Fibroblast of pulmonary artery (primary cell): ENCODE measurements at places on chromosomes 6 and 20.
A peak's percentile ranks its signal among the peaks of the same experiment; 100 is the strongest.

DNA sequence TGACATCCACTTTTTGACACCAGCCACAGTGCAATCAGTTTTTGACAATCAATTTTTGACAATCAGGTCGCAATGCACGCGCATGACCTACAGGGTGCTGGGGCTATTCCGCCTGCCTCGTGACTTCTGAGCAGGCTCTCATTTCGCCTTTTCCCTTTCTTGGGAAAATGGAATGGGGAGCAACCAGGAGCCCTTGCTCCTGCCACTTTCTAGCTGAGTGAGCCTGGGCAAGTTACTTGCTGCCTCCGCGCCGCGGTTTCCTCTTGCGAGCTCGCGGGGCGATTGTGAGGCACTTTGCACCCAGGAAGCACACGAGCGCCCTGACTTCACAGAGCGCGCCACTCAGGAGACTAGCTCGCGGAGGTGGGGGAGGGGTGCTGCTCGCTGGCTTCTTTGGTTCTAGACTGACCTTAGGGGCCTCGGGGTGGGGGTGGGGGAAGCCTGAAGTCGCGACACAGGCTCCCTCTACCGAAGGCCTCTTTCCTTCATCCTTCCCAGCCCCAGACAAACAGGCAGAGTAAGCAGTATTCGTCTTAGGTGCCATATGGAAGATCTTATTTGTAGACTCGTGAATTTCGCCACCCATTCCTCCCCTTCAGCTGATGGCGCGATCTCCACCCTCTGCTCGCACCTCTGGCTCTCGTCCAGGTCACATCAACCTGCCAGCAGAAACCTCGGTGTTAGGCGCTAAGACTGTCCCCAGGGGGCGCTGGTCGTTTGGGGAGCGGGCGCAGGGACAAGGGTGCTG, 4.6 kb downstream of the TP53TG5 start:
- DNase-seq, result peak; percentile 86

GRCh38 chr6:111716325-111716724, 110.6 kb upstream of the TRAF3IP2 start:
- no peak for DNase-seq

DNA sequence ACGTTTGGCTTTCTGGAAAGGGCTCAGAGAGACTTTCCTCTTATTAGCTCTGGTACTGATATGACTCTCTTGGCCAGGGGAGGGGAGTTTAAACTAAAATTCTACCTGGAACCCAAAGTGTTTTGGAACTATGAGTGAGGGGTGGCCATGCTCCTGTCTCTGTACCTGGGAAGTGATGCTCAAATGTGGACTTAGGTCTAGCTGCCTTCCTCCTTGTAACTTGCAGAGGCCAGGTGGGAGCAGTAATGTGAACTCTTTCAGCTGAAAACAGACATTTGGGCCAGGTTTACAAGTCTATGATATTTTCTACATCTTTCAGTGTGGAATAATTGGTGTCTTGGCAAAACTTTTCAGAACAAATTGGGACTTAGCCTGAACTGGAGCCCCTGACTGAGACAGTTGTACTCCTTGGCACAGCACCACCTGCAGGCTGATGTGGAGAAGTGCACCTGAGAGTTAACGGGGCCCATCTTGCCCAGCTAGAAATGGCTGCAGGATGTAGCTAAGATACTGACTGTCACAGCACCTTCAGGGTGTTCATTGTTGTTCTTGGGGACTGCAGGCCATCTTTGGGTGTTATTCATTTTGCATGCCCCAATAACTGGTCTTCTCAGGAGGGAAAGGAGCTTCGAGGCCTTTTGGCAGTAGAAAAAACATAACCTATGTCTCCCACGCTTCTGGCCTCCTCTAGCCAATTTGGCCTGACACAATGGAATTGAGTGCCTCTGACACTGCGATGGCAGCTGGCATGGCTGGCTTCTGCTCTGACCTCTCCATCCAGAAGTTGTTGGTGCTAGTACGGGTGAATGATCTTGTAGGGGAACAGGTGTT, 37.1 kb downstream of the CD109 start:
- peak; percentile 85 for DNase-seq

- DNase-seq, result peak; percentile 43
Measured at GRCh38 chr20:14441201-14441600, 103.8 kb upstream of the FLRT3 start.

DNA sequence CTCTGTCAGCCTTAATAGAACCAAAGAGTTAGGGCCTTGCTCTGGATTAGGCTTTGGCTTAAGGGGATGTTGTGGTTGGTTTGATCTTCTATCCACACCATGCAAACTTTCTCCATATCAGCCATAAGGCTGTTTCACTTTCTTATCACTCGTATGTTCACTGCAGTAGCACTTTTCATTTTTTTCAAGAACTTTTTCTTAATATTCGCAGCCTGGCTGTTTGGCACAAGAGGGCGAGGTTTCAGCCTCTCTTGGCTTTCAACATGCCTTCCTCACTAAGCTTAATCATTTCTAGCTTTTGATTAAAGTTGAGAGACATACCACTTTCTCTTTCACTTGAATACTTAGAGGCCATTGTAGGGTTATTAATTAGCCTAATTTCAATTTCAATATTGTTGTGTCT, 193.1 kb downstream of the NRN1 start:
- no peak for DNase-seq

- DNase-seq, result no peak
Measured at GRCh38 chr20:15835811-15836210, 737.4 kb downstream of the KIF16B start.

GRCh38 chr6:16781348-16782169, 20.3 kb upstream of the ATXN1 start:
- no peak for DNase-seq

GRCh38 chr6:69994251-69994650, 127.9 kb downstream of the COL19A1 start:
- no peak for DNase-seq

DNA sequence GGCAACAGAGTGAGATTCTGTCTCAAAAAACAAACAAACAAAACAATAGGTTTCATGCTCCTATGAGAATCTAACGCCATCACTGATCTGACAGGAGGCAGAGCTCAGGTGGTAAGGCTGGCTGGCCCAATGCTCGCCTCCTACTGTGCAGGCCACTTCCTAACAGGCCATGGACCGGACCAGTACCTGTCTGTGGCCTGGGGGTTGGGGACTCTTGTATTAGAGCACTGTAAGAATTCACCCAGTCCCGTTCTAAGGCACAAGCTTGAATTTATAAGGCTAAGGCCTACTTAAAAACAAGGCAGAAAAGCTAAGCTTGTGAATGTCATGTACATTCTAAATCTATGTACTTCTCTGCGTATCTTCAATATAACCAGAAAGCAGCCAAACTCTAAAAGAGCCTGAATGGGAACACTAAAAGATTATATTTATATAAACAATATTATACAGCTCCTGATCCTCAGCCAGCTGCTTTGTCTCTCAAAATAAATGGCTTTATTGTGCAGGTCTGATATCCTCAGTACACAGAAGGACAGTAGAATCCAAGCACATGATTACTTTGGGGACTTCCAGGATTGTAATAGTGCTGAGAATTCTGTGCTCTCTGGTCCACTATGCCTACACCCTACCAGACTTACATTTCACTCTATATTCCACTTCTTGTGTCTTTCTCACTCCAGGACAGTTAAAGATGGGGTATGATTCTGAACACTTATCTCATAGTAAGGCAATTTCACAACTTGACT, 64.5 kb upstream of the DST start:
- DNase-seq, result no peak

DNA sequence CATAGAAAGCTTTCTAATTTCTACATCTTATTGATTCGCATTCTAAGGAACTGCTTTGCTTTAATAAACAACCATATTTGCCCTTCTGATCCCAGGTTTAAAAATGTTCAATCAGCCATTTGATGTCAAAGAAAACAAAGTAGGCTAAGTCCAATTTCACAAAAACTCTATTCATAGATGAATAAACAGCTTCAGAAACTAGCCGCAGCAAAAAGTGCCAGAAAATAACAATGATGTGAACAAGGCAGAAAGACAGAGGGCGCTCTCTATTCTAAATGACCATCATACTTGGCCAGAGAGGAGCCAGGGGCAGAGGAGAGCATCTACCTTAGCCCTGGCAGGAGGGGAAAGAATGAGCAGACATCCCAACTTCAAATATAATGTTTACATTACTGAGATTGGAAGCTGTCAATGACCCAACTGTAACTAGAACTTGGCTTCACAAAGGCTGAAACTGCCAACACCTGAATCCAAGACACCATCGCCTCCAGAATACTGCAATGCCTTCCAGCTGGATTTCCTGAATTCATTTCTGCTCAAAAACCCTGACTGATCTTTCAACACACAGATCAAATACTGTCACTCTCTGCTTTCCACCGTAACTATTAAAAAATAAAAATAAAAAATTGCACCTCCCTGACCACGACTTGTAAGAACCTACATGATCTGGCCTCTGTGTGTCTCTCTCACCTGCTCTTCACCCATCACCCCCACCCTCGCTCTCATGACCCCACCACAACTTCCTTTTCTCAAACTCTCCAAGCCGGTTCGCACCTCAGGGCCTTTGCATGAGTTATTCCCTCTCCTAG, 9.5 kb downstream of the CNKSR3 start:
- DNase-seq, result no peak

DNA sequence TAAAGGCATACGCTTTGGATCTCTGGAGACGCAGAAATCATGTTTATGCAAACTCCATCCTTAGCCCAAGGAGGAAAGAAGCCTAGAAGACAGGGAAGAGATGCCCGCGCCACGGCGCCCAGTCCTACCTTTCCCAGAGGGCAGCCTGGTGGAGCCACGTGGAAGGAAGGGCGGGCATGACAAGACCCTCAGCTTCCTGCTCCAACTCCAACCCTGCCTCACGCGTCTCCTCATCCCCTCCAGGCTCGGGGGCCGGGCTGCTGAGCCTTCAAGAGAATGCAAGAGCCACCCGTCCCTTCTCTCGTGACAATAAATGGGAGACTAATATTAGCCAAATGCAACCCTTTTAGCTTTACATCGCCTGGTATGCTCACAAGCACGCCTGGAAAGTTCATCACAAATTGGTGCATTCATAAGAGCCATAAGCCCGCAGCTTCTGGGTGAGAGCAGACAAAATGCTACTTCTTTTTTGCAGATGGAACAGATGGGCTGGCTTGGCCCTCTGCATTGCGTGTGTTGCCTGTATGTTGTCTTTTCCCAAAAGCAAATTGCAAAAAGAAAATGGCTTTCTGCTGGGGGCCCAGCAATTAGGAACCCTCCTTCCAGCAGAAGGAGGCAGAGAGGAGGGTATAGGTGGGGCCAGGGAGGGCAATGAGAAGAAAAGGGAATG, 8.2 kb upstream of the NTSR1 start:
- DNase-seq, result no peak

DNA sequence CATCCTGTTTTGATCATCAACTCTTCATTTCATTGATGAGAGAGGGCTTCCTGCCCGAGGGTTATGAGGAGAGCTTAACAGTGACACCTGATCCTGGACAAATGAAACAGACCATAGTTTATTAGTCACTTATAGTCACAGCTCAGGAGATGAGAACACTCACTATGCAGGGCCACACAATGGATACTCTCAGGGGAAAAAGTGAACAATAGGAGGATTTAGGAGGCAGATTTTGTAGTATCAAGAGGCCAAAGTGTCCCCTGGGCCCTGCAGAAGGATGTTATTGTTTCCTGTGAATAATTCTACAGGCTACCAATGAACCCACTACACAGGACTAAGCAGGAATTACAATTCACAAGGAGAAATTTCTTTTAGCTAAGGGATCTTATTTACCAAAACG, 772.8 kb upstream of the MAN1A1 start:
- no peak for DNase-seq

- DNase-seq, result no peak
Measured at GRCh38 chr6:11515763-11516162, 21.8 kb upstream of the TMEM170B start.

- no peak for DNase-seq
Measured at GRCh38 chr6:37897818-37898515, 78.4 kb downstream of the ZFAND3 start.

DNA sequence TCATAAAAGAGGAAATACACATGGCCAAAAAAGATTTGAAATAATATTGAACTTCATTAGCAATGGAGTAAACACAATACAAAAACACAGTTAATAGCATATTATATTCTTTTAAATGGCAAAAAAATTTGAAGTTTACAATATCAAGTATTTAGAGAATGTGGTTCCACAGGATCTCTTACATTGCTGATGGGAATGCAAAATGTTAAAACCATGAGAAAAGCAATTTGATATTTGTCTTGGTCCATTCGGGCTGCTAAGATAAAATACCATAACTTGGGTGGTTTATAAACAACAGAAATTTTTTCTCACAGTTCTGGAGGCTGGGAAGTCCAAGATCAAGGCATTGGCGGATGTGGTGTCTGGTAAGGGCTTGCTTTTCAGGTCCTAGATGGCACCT, 154.0 kb upstream of the PLN start:
- no peak for DNase-seq

DNA sequence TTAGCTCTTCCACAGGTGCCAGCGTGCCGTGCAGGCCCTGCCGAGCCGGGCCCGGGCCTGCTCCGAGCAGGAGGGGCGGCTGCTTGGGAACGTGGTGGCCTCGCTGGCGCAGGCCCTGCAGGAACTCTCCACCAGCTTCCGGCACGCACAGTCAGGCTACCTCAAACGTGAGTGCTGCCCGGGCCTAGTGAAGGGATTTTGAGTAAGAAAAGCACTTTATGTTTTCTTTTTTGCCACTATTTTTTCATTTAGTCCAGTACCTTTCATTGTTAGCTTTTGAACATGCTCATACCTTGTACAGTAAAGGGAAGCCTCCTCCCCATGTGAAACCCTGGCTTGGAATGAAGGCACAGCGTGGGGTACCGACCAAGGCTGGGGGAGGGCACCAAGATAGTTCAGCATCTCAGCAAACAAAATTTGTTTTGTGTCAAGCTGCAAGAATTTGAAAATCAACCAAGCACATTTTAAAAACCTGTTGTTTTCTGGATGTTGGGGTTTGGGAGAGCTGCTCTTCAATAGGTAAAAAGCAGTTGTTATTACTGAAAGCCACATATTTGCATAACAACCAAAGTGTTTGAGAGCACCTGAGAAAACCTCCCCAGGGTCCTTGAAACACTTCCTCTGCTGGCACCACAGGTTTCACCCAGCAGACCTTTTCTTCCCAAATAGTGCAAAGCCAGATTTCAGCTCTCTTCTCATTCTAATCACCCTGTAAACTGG, 18.4 kb downstream of the STX16 start:
- DNase-seq, result no peak

DNA sequence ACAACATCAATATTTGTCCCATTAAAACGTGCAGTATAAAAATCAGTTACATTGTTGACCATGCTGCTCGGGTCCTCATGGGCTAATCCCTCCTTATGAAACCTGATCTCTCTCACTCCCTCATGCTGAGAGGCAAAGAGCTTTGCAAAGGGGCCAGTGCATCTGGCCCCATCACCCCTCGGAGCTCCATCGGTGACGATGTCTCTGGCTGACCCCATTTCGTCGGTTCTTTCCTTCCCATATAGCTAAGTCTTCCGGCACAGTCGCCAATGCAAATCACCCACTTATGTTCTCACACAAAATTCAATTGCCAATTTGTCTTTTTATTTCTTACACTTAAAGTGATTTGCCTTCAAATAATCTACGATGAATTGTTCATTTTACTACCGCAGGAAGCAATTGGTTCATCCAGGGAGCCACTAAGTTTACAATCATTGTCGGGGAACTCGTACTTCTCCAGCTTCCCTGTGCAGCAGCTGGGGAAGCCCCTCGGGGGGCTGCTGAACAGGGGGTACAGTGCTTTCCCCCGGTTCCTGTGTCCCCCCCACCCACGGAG, 199.8 kb upstream of the CDH4 start:
- DNase-seq, result no peak

- DNase-seq, result peak; percentile 96
Measured at GRCh38 chr6:31907158-31907813, 5.4 kb upstream of the ZBTB12 start.
